Activated effector memory CD4-positive, alpha-beta T cell treated with anti-CD3 and anti-CD28 coated beads, Interleukin-2, amount 50 U/mL, for 16 hours (primary cell): ENCODE measurements at places on chromosomes 12 and 14.

DNA sequence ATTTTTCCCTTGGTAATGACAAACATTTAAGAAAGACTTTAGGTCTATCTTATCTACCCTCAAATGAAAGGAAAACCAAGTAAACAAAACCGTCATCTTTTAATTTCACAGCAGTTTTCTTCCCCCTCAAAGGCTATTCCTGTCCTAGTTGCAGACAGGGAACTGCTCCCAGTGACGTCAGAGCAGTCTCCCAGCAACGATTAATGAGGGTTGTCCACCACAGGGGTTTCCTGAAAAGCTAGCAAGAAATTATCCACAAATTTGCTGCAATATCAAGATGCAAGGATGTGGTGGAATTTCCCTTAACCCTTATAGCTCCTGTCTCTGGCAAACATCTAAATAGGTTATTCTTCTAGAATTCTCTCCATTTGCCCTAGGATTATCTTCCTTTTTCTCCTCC is 89.1 kb upstream of the STAC3 start:
- DNase-seq, result no peak

DNA sequence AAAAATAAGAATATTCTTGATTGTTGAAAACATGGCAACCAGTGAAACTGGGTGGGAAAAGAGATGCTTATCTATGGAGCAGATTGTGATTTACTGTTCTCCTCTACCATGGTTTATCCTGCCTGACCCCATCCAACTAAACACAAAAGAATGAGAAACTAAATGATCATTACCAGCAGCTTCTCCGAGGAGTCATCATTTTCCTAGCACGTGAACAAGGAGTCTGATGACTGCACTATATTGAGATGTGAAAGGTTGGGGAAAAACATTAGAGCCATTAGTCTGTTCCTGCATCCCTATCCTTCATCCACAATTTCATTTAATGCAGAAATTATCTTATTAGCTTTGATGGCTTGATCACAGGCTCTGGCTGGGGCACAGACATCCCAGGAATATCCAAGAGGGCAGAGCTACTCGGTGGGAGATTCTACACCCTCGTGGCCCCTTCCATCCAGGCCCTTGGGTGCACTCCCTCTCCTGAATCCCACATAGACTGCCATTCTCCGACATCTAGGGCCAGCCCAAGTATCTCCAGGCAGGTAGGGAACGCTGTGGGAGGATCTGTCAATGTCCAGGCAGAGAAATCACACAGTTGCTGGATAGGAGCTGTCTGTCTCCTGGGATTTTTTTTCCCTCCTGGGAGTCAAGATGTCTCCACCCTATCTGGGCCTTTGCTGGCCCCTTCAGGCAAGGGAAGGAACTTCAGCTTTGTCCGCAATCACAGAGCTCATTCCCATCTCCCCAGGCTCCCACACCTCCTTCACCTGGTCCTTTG is 43.3 kb upstream of the DHRS4 start:
- DNase-seq, result no peak

- DNase-seq, result no peak
Observed at GRCh38 chr14:65789363-65789762, 376.8 kb downstream of the FUT8 start.

GRCh38 chr14:34072921-34073320 is 122.0 kb upstream of the EGLN3 start:
- no peak for DNase-seq

DNA sequence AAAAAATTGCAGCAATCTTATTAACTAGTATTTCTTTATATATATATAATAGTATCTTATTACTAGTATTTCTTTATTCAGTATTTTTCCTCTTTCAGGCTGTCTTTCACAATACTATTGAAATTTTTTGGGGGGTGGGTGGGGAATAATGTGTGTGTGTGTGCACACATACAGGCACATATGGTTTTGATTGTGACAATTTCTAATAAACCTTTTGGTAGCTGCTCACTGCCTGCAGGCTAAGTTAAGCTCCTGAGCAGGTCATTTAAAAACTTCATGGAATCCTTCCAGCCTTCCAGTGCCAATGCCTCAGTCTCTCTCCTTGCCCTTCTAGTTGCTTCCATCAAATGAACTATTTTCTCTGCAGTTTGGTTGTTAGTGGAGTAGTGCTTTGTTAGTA is 490.1 kb downstream of the PCNX1 start:
- no peak for DNase-seq

DNA sequence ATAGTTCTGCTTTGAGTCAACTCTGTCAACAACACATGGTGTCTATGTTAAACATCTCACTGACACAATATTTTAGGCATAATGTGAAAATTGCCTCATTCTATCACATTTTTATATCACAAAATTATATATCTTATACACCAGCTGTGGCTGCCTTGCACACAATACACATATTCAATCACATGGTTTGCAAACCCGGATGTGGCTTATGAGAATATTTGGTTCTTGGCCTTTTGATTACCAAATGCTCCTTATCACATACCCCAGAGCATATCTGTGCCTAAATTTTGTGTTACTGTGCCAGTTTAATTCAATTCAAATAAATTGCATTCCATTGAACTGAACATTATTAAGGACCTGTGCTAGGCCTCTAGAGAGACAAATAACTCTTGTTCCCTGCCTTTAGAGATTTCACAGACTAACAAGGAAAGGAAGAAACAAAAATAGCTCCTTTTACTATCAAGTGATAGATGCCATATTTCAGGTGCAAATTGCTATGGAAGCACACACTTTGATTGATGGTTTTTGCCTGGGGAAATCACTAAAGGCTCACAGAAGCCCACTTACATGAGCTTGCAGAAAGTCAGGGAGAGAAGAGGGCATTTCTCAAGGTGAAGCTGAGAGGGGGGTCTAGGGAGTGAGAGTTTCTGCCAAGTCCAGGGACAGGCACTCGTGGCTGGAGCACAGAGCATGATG is 63.4 kb downstream of the PPP1R36 start:
- no peak for DNase-seq

DNA sequence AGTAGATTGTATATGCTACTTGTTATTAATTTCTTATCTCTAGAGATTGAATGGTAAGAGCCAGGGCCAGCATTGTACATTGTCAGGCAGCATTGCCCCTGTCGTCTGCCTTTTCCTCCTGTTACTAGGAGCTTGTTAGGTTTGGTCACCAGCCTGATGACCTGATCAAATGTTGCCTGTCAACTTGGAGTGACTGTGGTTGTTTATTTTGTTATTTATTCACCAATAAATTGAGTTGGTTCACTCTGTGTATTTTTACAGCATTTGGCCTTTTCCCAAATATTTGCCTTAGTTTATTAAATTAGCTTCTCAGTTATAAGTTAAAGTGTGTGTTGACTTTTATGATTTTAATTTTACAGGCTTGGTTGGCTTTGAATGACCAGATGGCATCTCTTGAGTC is 88.4 kb downstream of the PRKCH start:
- no peak for DNase-seq

DNA sequence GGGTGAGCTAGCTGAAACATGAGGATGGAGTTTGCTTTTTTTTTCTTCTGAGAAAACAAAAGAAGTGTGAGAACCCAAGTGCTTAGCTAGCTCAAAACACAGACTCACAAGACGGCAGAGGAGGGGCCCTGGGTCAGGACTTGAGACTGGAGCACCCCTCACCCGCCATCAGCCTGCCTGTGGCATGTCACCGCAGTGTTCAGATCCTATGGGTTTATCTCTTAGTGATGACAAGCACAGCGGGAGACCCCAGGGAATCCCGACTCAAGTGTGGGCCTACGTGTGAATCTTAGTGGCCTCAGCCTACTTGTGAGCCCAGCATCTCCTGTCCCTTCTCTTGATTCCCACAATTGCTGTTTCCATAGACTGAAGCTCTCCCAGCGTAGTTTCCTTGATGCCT is 22.9 kb downstream of the DYRK4 start:
- DNase-seq, result no peak

GRCh38 chr12:110073049-110073831 is 24.9 kb upstream of the C12orf76 start:
- peak; percentile 72 for DNase-seq

- no peak for DNase-seq
Observed at GRCh38 chr12:9334041-9334692, 126.0 kb upstream of the PZP start.
